ENCODE measurements at places on chromosomes 13 and 19. TPM values are rescaled to one million over a fixed set of nuclear protein-coding genes. Genes with fewer than 3 reads are reported as not detected.

PRKCSH gene
- total RNA-seq: 214 TPM

ZNF44 gene
- total RNA-seq: 22.4 TPM

OR7C2 gene
- total RNA-seq: not detected

LGALS4 gene
- 1.9 TPM for total RNA-seq

PSG3 gene
- total RNA-seq: 0.25 TPM

LAIR1 gene
- total RNA-seq: 6.4 TPM

CDC42EP5 gene
- 11.9 TPM for total RNA-seq

MYO1F gene
- 4.7 TPM for total RNA-seq

C19orf18 gene
- total RNA-seq: 8.7 TPM

NLRP11 gene
- 3.9 TPM for total RNA-seq

ELANE gene
- total RNA-seq: not detected

KISS1R gene
- not detected for total RNA-seq

ZFP28 gene
- 18.3 TPM for total RNA-seq

UCHL3 gene
- 49.1 TPM for total RNA-seq

A1BG gene
- 3.5 TPM for total RNA-seq

CGB5 gene
- total RNA-seq: not detected

MEIOSIN gene
- 9.2 TPM for total RNA-seq

SEMA6B gene
- 3.5 TPM for total RNA-seq

ZNF835 gene
- total RNA-seq: 2.9 TPM

TEKTIP1 gene
- total RNA-seq: 35.8 TPM

MICOS13 gene
- 198 TPM for total RNA-seq

PTGIR gene
- total RNA-seq: 0.87 TPM

PLIN5 gene
- 8.5 TPM for total RNA-seq

F7 gene
- 2.4 TPM for total RNA-seq

ZNF773 gene
- total RNA-seq: 33.3 TPM

KLF16 gene
- total RNA-seq: 26.5 TPM

NLRP5 gene
- total RNA-seq: 2.8 TPM

MBD3L2 gene
- total RNA-seq: not detected

ZNF28 gene
- 12.2 TPM for total RNA-seq

PLK5 gene
- 31.5 TPM for total RNA-seq

IGFL1 gene
- 3.2 TPM for total RNA-seq

SLC17A7 gene
- 2.2 TPM for total RNA-seq

SIAH3 gene
- total RNA-seq: 0.19 TPM

ZNF491 gene
- total RNA-seq: 0.62 TPM

ZNF418 gene
- 16.6 TPM for total RNA-seq
